ENCODE measurements at places on chromosomes 13 and 19. TPM values are rescaled to one million over a fixed set of nuclear protein-coding genes. Genes with fewer than 3 reads are reported as not detected.

PDE4A gene
- 3.0 TPM for total RNA-seq

CNN1 gene
- total RNA-seq: 2.8 TPM

ADGRE3 gene
- not detected for total RNA-seq

CLDND2 gene
- 2.5 TPM for total RNA-seq

TJP3 gene
- 0.32 TPM for total RNA-seq

ALG5 gene
- total RNA-seq: 36.8 TPM

FPR1 gene
- 0.36 TPM for total RNA-seq

FAM83E gene
- total RNA-seq: 0.86 TPM

CGB8 gene
- total RNA-seq: 0.52 TPM

CEACAM7 gene
- not detected for total RNA-seq

MEDAG gene
- 0.29 TPM for total RNA-seq

GAS6 gene
- 8.0 TPM for total RNA-seq

ZSCAN22 gene
- total RNA-seq: 3.9 TPM

SELENOV gene
- total RNA-seq: 0.27 TPM

ZNF723 gene
- not detected for total RNA-seq

FCAR gene
- not detected for total RNA-seq

SYT3 gene
- total RNA-seq: 5.7 TPM

SHC2 gene
- 57.6 TPM for total RNA-seq

PALM3 gene
- total RNA-seq: 2.1 TPM

SHANK1 gene
- 2.7 TPM for total RNA-seq

PLPPR2 gene
- 29.4 TPM for total RNA-seq

LRFN3 gene
- total RNA-seq: 6.6 TPM

KIR3DL2 gene
- 0.17 TPM for total RNA-seq

SIGLEC7 gene
- total RNA-seq: not detected

KLF16 gene
- 12.7 TPM for total RNA-seq

PSG4 gene
- 0.21 TPM for total RNA-seq

IGSF23 gene
- not detected for total RNA-seq

RAD23A gene
- total RNA-seq: 66.1 TPM

PIBF1 gene
- 17.7 TPM for total RNA-seq

ZNF613 gene
- total RNA-seq: 8.2 TPM

DIAPH3 gene
- total RNA-seq: 11.2 TPM

CLIP3 gene
- total RNA-seq: 15.3 TPM

PDE4C gene
- 4.3 TPM for total RNA-seq

COX6B2 gene
- 0.87 TPM for total RNA-seq

FGF21 gene
- total RNA-seq: 0.29 TPM

C19orf81 gene
- 2.7 TPM for total RNA-seq

NKPD1 gene
- 1.1 TPM for total RNA-seq

SIAH3 gene
- 0.77 TPM for total RNA-seq

ARL11 gene
- total RNA-seq: not detected

ADGRE1 gene
- total RNA-seq: not detected

NCAN gene
- 47.2 TPM for total RNA-seq

MRI1 gene
- 12.7 TPM for total RNA-seq

MAMSTR gene
- total RNA-seq: 2.0 TPM

ZNF726 gene
- 6.1 TPM for total RNA-seq

SMIM44 gene
- not detected for total RNA-seq

CEACAM20 gene
- total RNA-seq: not detected

POU2F2 gene
- 18.9 TPM for total RNA-seq

MAP4K1 gene
- total RNA-seq: 2.1 TPM

KIR2DL4 gene
- total RNA-seq: 1.9 TPM

ZNF649 gene
- total RNA-seq: 11.0 TPM

RHPN2 gene
- total RNA-seq: 14.5 TPM

TTC9B gene
- total RNA-seq: 17.7 TPM

RFPL4AL1 gene
- total RNA-seq: 0.38 TPM

CADM4 gene
- 74.4 TPM for total RNA-seq

ETHE1 gene
- total RNA-seq: 42.3 TPM

TINCR gene
- 0.77 TPM for total RNA-seq

ZNF610 gene
- 1.7 TPM for total RNA-seq

EID2 gene
- 27.0 TPM for total RNA-seq
